BE2C (cell line): ENCODE measurements at places on chromosomes 6 and 20.

- DNase-seq = no peak
These were observed 9.9 kb downstream of the VNN1 start for GRCh38 chr6:132703936-132704335.

DNA sequence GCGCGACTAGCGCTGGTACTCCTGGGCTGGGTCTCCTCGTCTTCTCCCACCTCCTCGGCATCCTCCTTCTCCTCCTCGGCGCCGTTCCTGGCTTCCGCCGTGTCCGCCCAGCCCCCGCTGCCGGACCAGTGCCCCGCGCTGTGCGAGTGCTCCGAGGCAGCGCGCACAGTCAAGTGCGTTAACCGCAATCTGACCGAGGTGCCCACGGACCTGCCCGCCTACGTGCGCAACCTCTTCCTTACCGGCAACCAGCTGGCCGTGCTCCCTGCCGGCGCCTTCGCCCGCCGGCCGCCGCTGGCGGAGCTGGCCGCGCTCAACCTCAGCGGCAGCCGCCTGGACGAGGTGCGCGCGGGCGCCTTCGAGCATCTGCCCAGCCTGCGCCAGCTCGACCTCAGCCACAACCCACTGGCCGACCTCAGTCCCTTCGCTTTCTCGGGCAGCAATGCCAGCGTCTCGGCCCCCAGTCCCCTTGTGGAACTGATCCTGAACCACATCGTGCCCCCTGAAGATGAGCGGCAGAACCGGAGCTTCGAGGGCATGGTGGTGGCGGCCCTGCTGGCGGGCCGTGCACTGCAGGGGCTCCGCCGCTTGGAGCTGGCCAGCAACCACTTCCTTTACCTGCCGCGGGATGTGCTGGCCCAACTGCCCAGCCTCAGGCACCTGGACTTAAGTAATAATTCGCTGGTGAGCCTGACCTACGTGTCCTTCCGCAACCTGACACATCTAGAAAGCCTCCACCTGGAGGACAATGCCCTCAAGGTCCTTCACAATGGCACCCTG, 1.6 kb downstream of the TPBG start:
- peak; percentile 50 for DNase-seq

- DNase-seq = no peak
These were observed 22.6 kb upstream of the APCDD1L start for GRCh38 chr20:58537831-58538230.

- no peak for DNase-seq
These were observed 48.0 kb upstream of the BHLHE23 start for GRCh38 chr20:63054681-63055240.

- DNase-seq = no peak
These were observed 76.2 kb downstream of the SMOC2 start for GRCh38 chr6:168516944-168517741.
